Stimulated activated CD8-positive, alpha-beta memory T cell treated with anti-CD3 and anti-CD28 coated beads, Interleukin-4, amount 100 ng/mL, for 48 hours (primary cell): ENCODE measurements at places on chromosomes 11 and 22.

- no peak for DNase-seq
These were observed 19.2 kb downstream of the EIF3M start for GRCh38 chr11:32602657-32603415.

GRCh38 chr11:83310718-83311117 lies 24.6 kb upstream of the CCDC90B start:
- no peak for DNase-seq

- no peak for DNase-seq
These were observed 4.4 kb upstream of the WEE1 start for GRCh38 chr11:9568854-9569587.

DNA sequence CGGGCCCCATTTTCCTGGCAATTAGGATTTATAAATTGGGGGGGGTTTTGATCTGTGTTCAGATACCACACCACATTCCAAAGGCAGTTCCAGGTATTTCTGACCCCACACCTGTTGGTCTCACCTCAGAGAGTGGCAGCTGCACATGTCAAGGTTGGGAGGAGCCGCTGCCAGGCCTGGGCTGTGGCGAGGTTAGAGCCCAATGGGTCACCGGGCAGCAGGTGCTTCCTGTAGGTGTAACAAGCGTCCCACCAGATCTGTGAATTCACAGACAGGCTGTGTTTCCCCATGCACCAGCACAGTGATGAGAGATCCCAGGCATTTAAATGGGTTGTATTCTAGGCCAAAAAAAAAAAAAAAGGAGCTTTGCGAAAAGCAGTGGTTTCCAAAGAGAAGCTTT lies 58.6 kb downstream of the CABIN1 start:
- DNase-seq = no peak

DNA sequence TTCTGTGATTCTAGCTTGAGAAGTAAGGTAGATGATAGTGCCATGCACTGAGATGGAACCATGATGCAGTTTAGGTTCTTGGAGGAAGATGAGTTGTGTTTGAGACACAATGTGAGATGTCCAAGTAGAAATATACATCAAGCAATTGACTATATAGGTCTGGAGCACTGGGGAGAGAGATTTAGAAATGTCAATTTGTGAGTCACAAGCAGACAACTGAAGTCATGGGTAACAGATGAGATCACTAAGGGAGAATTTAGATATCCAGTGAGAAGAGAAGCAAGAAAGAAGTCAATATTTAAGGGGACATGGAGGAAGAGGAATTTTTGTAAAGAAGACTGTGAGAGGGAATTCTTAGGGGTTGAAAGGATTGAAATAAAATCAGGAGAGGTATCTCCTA lies 65.1 kb upstream of the RRAS2 start:
- DNase-seq = no peak

GRCh38 chr11:102929972-102930371 lies 25.6 kb downstream of the MMP13 start:
- DNase-seq = no peak

- DNase-seq = no peak
These were observed 1.9 kb downstream of the DERL3 start for GRCh38 chr22:23836692-23837495.

- DNase-seq = no peak
These were observed 86.4 kb downstream of the GRK3 start for GRCh38 chr22:25650833-25651232.

- DNase-seq = no peak
These were observed 6.1 kb downstream of the CXCR5 start for GRCh38 chr11:118889797-118890196.

GRCh38 chr22:19714312-19715187 lies at the start of gene SEPTIN5:
TSS of gene SEPTIN5 (plus strand) at chr22:19714503. CDS start at chr22:19714589, 86 bp downstream.
- no peak for DNase-seq

- no peak for DNase-seq
These were observed 390.6 kb downstream of the SOX6 start for GRCh38 chr11:15965562-15966250.

GRCh38 chr11:35107861-35108260 lies 31.1 kb upstream of the CD44 start:
- no peak for DNase-seq

- peak; percentile 40 for DNase-seq
These were observed 54.7 kb downstream of the SMIM38 start for GRCh38 chr11:69210310-69211035.

DNA sequence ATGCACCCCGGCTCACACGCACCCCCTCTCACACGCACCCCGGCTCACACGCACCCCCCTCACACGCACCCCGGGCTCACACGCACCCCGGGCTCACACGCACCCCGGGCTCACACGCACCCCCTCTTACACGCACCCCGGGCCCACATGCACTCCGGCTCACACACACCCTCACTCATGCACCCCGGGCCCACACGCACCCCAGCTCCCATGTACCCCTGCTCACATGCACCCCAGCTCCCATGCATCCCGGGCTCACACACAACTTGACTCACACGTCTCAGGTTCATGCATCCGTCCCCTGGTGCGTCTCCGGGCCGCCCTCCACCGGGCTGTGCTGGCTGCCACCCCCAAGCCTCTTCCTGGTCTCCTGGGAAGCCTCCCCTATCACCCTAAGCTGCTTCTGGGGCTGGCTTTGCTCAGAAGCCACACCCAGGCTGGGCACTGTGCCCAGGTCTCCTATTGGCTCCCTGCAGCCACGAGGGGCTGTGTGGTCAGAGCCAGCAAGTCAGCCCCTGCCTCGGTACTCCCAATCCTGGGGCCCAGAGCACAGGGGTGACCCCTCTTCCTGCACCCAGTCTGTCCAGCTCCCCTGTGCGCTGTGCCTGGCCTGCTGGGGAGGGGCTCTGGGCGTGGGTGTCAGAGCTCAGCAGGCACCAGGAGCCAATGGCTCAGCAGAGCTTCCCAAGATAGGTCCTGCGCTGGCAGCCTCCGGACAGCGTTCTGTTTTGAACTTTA lies 16.9 kb downstream of the TSPAN4 start:
- DNase-seq = no peak

GRCh38 chr11:38594895-38595294 lies 1996.9 kb upstream of the RAG2 start:
- DNase-seq = no peak

DNA sequence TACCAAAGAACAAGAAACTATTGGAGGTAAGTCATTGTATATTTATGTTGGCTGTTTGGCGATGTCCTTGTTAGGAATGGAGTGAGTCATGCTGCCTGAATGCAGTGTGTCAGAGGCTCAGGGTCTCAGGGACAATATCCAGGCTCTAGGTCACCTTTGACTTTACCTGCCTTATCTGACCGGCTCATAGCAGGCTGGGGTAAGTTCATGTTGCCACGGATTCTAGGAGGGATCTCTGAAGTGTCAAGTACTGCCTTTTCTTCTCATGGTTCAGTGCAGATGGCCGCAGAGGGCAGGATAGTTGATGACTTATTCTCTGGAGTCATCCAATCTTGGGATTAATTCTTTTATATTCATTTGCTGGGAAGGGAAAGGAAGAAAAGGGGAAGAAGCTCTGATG lies 53.2 kb downstream of the SPON1 start:
- no peak for DNase-seq

- no peak for DNase-seq
These were observed 476 bp downstream of the ARHGAP32 start for GRCh38 chr11:129191649-129192048.

DNA sequence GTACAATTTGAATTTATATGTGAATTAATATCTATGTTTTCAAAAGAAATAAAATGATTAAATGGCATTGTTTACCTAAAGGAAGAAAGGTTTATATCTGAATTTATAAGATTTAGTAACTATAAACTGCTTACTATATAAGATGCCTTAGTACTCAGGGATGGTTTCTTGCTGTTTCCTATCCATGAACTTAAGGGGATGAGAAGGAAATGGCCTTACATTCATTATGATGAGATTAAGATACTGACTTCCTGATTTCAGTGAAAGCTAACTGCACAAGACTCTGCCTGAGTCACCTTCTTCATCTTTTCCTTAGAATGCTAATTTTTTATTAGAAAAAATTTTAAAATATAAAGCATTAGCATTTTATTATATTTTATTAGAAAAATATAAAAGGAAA lies 606.3 kb upstream of the ARHGAP42 start:
- DNase-seq = no peak

- DNase-seq = no peak
These were observed 129.7 kb downstream of the ST3GAL4 start for GRCh38 chr11:126485021-126485792.

GRCh38 chr11:86775361-86775760 lies 25.0 kb upstream of the PRSS23 start:
- no peak for DNase-seq

DNA sequence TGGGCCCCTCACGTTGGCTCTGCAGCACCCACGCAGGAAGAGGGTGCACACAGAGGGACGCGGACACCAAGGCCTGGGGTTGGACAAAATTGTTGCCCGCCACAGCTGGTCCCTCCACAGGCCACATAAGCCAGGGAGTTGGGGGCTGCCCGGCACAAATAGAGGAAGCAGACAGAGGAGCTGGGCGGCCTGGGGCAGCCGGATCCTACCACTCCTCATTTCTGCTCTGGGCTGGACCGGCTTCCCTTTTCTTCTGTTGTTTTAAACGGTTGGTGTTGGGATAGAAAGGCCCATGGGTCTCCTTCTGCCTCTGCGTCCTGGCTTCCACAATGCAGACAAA lies 36.4 kb upstream of the LINC01488 start:
- DNase-seq = no peak

- no peak for DNase-seq
These were observed 224.5 kb upstream of the DDI1 start for GRCh38 chr11:103811870-103812455.

- DNase-seq = no peak
These were observed 24.0 kb downstream of the PISD start for GRCh38 chr22:31637891-31638618.

GRCh38 chr22:36027935-36028645 lies 534 bp downstream of the RBFOX2 start:
- no peak for DNase-seq

DNA sequence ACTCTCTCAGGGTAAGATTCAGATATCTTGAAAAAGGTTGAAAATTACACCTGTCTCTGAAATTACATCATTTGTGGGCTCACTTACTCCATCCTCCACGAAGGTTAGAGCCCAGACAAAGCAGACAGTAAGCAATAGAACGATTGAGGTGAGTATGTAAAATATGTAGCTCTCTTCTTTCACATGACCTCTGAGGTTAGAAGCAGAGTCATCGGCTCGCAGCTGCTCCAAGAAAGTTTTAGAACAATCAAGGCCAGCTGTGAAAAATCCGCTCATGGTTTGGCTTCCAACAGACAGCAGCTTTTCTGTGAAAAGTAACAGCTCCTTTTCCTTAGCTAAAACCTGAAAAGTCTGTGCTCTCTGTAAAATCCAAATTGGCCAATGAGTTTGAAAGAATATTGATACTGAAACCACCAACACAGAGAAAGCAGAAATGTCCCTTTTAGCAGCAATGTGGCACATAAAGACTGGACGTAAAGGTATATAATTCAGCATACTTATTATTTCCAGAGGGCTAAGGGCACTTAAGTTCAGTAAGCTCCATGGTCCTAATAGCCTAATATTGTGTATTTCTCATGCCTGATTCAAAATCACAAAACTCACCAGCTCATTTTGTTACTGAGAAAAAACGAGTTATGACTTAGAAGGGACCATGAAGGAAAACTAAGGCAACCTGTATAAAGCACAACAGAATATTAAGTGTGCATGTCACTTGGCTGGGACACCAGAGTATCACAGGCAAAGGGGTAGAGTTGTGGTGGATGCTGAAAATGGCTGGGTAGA lies 78.2 kb downstream of the FAM76B start:
- no peak for DNase-seq

GRCh38 chr11:123233280-123233974 lies 38.4 kb upstream of the CLMP start:
- DNase-seq = no peak

GRCh38 chr11:129842138-129842537 lies 26.5 kb downstream of the TMEM45B start:
- no peak for DNase-seq
